ENCODE measurements at places on chromosomes 13 and 19.

GRCh38 chr13:73740666-73741065 lies 393.5 kb downstream of the KLF12 start:
- no peak for DNase-seq

DNA sequence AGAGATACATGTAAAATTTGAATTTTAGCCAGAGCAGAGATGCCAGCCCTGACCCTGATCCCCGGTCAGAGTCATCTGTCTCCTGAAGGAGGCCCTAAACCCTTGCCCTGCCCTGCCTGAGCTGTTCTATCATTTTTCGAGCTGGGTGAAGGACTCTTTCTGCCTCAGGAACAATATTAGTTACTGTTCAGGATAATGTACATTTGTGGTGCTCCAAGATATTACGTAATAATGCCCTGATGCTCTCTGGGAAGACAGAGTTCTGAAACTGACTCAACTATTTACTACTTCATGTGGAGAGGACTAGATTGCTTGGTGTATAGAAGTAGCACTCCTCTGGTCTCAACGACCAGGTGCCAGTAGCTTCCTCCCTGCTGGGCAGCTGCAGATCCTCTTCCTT lies 37.9 kb upstream of the UBL3 start:
- DNase-seq: no peak

DNA sequence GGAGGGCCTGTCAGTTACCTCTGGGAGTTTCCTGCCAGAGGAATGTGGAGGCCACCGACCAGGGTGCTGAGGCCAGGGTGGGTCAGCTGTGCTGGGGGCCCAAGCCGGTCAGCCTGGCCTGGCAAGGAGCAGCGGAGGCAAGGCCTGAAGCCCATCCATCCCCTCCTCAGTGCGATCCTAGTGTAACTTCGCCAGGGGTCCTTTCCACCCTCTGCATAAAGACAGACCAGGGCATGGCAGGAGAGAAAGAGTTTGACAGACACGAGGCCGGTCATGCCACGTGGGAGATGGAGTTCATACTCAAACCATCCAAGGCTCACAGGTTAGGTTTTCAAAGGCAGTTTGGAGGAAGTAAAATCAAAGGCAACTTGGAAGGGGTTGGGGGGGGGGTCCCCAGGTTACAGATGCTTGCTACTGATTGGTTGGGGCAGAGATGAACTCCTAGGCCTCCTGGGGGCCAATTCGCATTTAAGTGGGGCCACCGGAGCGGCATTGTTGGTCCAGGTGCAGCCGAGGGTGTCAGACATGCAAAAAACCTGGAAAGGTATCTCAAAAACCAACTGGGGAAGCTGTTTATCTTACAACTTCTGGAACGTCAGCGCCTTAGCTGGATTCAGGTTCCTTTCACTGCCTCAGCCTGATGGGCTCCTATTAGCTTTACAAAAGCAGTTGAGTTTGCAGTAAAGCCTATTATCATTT lies 36.8 kb upstream of the DPRX start:
- no peak for DNase-seq

DNA sequence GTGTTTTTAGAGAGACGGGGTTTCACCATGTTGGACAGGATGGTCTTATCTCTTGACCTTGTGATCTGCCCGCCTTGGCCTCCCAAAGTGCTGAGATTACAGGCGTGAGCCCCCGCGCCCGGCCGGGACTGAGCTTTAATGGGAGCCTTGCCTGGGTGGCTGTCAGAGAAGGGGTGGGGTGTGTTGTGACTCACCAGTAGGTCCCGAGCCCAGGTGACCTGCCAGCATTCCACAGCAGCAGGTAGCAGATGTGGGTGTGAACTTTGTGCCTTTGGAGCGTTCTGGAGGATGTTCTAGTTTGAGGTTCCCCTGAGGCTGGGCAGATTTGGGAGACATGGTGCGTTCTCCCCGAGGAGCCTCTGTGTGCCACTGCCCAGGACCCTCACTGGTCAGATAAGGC lies 7.1 kb upstream of the EPN1 start:
- no peak for DNase-seq

DNA sequence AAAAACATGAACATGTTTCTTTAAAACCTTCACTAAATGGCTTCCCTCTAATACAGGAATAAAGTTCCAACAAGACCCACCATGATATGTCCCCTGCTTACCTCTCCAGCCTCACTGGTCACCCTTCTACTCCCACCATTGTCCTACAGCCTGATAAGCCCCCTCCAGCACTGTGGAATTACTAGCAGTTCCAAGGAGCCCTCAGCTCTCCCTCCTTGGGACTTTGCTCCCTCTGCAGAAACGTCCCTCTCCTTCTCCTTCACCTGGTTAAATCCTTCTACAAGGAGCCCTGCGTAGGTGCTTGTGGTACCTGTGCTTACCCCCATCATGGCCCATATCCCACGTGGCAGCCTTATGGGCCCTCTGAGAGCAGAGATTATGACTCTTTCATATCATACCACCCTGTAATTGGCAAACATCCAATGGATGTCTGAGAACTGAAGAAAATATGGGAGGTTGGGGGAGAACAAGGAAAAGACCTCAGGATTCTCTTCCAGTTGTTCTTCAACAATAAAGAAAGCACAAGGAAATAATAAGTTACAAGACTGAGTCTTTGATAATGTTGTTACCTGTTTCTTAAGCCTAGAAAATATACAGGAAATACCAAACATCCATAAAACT lies 26.1 kb upstream of the DOCK9 start:
- no peak for DNase-seq

GRCh38 chr19:16871871-16872270 lies 16.9 kb upstream of the F2RL3 start:
- no peak for DNase-seq

DNA sequence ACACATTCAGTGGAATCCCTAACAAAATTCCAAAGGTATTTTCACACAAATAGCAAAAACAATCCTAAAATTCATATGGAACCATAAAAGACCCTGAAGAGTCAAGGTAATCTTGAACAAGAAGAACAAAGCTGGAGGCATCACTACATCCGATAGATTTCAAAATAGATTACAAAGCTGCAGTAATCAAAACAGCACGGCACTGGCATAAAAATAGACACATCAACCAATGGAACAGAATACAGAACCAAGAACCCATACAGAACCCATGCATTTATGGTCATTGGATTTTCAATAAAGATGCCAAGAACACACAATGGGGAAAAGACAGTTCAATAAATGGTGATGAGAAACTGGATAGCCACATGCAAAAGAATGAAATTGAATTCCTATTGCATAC lies 32.5 kb downstream of the ZNF566 start:
- no peak for DNase-seq

GRCh38 chr19:6087074-6087571 lies 23.2 kb downstream of the RFX2 start:
- DNase-seq: no peak

- DNase-seq: no peak
Observed at GRCh38 chr13:110446575-110446890, 115.0 kb downstream of the RAB20 start.

DNA sequence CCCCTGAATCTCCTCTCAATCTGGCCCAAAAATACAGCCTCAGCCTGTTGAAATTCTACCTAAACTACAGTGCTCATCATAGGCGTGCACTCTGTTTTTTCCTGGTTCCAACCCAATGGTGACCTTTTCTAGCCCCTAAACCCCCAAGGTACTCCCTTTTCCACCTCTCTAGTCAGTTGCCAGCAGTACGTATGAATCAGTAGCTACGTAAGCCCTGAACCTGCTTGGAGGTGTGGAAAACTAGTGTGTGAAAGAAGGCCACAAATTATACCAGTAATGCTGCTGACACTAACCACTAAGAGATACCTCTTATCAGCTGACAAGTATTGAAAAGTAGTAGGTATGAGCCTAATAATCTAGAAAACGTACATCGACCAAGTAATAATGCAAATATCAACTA lies 60.9 kb downstream of the FOXO1 start:
- DNase-seq: no peak

DNA sequence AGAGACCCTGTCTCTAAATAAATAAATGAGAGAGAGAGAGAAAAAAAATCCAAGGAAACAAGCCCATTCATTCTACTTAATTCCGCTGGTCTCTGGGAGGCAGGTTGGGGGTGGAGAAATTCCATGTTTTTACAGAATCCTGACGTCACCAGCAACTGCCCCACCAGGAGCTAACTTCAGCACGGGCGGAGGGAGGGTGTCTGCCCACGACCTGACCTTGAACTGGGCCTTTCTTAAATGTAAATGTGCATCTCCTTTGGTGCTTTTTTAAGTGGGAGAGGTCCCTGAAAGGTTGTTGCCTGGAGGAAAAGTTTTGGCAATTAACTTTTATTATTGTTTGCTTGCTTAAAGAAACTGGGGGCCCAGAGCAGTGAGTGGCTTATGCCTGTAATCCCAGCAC lies 15.5 kb downstream of the KLF2 start:
- DNase-seq: no peak

DNA sequence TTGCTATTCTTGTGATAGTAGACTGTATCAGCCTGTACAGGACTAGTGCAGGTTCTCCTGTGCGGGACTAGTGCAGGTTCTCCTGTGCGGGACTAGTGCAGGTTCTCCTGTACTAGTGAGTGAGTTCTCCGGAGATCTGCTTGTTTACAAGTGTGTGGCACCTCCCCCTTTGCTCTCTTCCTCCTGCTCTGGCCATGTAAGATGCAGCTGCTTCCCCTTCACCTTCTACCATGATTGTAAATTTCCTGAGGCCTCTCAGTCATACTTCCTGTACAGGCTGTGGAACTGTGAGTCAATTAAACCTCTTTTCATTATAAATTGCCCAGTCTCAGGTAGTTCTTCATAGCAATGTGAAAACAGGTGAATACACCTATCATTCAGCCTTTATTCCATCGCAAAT lies 289.6 kb downstream of the TEX29 start:
- no peak for DNase-seq

DNA sequence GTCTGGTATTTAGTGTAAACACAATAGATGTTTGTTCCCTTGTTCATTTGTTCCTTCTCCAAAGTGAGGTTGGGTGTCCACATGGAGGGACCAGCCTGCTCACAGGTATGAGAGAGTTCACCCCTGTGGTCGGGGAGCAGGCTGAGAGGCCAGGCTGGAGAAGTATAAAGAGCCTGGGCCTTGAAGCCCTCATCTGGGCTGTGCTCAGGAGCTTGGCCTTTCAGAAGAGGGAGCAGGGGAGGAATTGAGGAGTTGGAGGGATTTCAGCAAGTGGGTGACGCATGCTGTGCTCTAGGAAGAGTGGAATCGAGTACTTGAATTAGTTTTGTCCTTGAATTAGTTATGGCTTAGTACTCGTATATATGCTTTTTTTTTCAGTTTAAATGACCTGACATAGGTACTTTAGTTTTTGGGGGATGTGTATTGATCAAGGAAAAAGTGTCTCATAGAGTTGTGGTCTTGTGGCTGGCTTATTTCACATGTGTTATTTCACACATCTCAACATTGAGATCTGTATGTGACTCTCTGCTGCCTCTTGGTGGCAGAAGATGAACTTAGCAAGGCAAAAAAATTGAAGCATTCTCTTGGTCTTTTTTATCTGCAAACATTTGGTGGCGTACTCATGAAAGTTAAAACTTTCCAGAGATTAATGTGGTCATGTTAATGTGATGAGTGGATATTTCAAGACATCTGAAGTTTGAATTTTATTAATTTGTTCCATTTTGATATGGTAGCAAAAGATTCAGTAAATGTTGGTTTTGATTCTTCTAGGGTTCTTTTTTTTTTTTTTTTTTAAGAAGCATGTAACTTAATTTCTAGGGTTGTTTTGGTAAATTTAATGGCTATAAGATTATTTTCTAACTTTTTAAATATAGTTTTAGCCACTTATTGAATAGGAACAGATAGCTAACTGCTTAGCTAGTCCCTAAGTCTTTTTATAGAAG lies 54.3 kb downstream of the SLAIN1 start:
- DNase-seq: peak; percentile 83

- DNase-seq: no peak
Observed at GRCh38 chr13:72700509-72700908, 26.9 kb downstream of the MZT1 start.

- no peak for DNase-seq
Observed at GRCh38 chr19:27751044-27751391, 1461.9 kb downstream of the UQCRFS1 start.

- no peak for DNase-seq
Observed at GRCh38 chr19:958967-959855, 24.9 kb upstream of the WDR18 start.

GRCh38 chr13:99205621-99206220 lies 5.1 kb downstream of the UBAC2 start:
- no peak for DNase-seq

DNA sequence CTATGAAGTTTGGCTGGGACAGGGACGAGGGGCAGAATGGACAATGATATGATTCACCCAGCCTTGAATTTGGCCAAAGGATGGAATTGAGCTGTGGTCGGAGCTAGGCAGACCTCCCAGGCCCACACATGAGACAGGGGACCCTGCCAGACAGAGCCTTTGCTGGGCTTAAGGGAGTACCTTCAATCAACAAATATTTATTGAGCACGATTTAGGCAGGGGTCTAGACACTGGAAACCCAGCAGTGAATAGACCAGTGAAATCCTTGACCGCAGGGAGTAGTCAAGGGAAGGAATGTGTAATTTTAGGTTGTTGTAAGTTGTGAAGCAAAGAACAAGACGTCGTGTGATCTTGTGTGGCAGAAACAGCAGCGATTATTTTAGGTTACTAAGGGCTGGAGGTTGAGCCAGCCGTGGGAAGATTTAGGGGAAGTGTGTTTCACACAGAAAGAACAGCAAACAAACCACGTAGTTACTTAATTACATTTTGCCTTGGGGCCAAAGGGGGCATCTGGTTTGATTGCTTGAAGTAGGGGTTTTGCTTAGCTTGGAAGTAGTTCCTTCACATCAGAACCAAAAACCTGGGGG lies 16.9 kb upstream of the AP1M2 start:
- DNase-seq: peak; percentile 35

DNA sequence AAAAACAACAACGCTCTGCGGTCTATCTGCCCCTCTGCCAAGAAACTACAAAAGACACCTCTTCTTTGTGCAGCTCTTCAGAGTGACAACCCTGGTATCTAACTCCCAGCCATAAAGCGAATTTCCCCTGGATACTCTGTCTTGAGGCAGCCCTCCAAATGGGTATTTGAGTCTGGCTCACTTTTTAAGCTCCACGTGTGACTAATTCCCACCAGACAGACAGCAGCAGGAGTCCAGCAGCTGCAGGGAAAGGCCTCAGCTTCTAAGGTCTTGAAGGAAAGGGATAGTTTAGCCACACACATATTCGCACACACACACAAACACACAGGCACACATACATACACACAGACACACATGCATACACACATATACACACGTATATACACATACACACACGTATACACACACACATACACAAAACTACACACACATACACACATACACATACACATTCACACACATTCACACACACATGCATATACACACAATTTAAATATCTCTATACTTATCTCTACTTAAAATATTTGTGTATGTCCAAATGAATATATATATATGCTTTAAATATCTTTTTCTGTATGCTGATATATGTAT lies 188.8 kb downstream of the TSHZ3 start:
- DNase-seq: no peak

DNA sequence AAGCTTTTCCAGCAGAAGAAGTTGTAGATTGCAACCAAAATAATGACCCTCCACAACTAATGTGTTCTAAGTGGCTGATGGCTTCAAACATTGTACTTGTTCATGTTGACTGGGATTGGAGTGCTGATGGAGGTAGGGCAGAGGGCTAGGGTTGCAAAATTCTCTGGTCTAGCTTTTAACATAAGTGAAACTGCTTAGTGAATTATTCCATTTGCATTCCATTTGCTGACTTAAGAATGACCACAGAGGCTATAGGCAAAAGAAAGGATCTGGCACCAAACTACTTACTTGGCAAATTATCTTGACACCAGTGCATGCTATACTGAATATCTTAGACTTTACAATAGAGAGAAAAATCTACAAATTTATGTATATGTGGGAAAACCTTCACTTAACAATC lies 287.0 kb downstream of the FGF9 start:
- no peak for DNase-seq
